ENCODE measurements at places on chromosomes 3 and 15.

DNA sequence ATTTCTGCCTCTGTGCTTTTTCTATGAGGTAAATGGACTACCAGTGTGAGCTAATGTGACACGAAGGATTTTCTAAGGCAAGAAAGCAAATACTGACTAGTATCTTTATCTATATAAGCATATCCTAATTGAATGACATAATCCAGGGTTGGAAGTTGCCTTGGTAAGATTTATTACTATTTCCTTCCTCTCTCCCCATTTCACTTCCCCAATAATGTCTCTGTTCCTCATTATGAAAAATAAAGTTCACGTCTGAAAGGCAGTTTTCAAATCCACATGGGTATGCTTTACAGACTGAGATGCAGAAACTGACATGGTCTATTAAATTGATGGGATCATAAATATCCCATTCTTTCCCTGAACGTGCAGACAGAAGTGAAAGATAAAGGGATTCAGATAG lies 86.0 kb downstream of the DTWD1 start:
- no peak for DNase-seq

- DNase-seq, result no peak
Measured at GRCh38 chr15:36960179-36960946, 140.0 kb downstream of the MEIS2 start.

- DNase-seq, result no peak
Measured at GRCh38 chr3:154852515-154852914, 227.6 kb upstream of the MME start.

DNA sequence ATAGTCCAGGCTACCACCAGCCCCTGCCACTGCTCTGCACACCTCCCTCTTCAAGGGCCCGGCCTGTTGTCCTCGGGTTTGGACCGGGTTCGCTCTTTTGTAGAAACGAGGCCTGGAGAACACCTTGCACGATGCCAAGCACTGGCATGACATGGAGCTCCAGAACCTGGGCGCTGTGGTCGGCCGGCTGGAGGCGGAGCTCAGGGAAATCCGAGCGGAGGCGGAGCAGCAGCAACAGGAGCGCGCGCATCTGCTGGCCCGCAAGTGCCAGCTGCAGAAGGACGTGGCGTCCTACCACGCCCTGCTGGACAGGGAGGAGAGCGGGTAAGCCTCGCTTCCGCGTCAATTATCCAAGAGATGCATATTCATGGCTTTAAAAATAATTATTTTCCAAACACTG lies 72.4 kb downstream of the BFSP2 start:
- no peak for DNase-seq

- DNase-seq, result no peak
Measured at GRCh38 chr3:99825004-99825640, 7.5 kb downstream of the CMSS1 start.

- no peak for DNase-seq
Measured at GRCh38 chr3:88167704-88168103, 17.9 kb downstream of the C3orf38 start.
